ENCODE measurements at places on chromosomes 3 and 15.
A peak's percentile ranks its signal among the peaks of the same experiment; 100 is the strongest.

- DNase-seq: no peak
These were observed 369.5 kb downstream of the FEZF2 start for GRCh38 chr3:62003835-62004234.

GRCh38 chr3:147945968-147946519 is 536.9 kb downstream of the ZIC1 start:
- no peak for DNase-seq

DNA sequence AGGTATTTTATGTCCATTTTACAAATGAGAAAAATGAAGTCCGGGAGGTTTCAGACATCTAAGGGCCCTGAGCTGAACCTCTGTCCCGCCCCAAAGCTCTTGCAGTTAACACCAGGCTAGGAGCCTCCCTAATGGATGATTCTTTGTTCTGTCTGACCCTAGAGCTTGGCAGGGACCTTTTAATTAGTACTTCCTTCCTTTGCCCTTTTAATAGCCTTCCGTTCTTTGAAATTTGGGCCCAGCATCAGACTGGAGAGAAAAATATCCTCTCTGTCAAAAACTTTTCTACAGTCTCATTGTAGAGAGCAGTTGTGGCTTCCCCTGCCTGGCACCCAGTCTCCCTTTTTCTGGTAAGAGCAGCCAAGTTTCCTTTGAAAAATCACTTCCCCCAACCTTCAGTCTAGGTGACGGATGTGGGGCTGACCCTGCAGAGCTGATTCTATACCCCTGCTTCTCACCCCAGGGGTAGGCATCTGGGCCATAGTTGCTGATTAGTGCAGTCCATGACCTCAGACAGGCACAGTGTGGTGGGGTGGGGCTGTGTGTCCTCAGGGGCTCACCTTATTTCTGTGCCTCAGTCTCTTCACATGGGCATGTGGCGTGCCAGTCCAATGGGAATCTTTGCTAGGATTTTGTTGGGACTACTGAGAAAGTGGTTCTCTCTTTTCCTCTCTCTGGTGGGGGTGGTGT is 220.4 kb downstream of the ADAMTS9 start:
- no peak for DNase-seq

DNA sequence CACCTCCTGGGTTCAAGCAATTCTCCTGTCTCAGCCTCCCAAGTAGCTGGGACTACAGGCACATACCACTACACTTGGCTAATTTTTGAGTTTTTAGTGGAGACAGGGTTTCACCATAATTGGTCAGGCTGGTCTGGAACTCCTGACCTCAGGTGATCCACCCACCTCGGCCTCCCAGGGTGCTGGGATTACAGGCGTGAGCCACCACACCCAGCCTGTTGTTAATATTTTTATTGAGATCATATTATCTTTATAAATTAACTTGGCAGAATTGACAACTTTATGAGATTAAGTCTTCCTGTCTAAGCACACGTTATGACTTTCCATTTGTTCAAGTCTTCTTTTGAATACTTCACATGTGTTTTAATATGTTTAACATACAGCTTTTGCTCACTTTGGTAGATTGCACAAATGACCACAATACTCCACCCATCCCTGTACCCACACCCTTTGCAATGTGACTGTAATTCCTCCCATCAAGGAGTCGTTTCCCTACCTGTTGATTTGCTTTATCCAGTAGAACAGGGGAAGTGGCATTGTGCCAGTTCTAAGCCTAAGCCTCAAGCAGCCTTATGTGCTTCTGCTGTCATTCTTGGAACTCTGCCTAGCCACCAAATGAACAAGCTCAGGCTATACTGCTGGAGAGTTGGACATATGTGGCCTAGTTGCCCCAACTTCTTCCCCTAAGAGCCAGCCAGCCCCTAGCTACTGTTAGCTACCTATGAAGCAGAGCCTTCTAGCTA is 8.2 kb downstream of the XYLB start:
- no peak for DNase-seq

- DNase-seq: peak; percentile 75
These were observed at the start of gene ZNF639 for GRCh38 chr3:179322286-179323196. ZNF639 (plus strand) TSS chr3:179323031; CDS start chr3:179328294, 5,263 bp downstream.

GRCh38 chr3:37803726-37804469 is 57.8 kb upstream of the CTDSPL start:
- no peak for DNase-seq

DNA sequence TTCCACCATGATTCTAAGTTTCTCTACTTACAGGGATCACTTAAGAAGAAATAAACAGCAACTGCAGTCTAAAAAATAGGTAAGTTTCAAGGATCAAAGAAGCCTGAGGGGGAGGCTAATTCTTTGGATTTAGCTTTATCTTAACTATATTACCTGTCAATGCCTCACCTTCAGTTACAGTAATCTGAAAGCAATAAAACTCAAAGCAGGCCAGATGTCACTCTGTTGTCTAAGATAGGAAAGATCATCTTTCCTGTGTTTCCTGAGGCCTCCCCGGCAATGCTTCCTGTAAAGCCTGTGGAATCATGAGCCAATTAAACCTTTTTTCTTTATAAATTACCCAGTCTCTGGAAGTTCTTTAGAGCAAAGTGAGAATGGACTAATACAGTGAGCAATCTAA is 60.2 kb downstream of the NPTN start:
- DNase-seq: no peak

GRCh38 chr15:36961956-36962355 is 138.4 kb downstream of the MEIS2 start:
- DNase-seq: no peak

DNA sequence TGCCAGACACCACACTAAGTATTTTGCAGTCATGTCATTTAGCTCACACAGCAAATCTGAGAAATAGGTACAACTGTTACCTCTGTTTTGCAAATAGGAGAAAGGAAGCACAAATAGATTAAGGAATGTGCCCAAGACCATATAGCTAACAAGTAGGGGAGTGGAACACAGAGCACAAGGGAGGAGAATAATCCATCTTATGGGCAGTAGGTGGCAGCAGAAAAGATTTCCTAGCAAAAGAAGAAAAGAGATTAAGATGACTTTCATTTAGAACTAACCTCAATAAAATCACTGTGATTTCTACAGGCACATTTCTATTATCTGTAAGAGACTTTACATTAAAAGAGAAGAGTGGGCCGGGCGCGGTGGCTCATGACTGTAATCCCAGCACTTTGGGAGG is 49.1 kb downstream of the NR1I2 start:
- no peak for DNase-seq

GRCh38 chr15:66716656-66717020 is 14.6 kb downstream of the SMAD6 start:
- DNase-seq: no peak
